CD4-positive, alpha-beta T cell treated with Interleukin-15 for 4 hours (primary cell): ENCODE measurements at places on chromosomes 1 and 21.
A peak's percentile ranks its signal among the peaks of the same experiment; 100 is the strongest.

GRCh38 chr1:174775621-174776020, 224.1 kb upstream of the CACYBP start:
- no peak for DNase-seq

- DNase-seq, result no peak
These were observed 11.7 kb upstream of the ENO1 start for GRCh38 chr1:8889925-8890785.

DNA sequence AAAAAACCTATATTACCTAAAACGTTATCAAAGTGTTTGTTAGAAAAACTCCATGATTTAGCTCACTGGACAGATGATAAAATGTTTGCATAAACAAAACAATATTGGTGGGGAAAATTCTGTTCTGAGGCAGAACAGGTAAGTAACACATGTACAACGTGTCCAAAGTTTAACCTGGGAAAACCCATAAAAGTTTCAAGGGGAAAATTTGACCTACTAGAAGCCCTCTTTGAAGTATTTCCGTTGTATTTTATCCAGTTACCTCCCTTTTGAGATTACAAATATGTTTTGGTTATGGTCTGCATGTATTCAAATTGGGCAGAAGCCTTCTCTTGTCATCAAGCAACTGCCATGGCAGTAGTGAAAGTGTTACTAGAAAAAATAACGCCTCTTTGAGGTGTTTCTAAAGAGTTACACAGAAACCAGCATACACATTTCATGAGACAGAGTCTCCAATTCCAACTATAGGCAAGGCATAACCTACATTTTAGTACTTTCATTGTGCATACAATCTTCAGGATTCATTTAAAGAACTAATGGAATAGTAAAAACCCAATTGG, 58.0 kb upstream of the PDC start:
- no peak for DNase-seq

- no peak for DNase-seq
These were observed 21.1 kb downstream of the SSBP3 start for GRCh38 chr1:54384918-54385726.

DNA sequence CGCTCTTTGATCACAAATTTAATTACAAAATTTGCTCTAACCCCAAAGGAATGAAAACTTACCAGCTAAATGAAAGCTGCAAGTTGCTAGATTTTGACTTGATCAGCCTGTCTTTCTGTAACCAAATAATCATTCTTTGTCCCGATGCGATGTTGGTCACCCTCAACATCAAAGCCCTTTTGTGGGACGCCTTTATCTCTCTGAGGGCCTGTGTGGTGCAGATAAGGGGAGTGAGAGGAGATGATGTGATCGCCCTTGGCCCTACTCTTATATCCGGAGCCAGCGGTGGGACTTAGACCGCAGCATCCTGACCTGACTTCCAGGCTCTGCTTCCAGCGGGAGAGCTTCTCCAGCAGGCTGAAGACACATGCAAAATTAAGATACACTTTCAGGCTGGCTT, 19.3 kb upstream of the UMODL1 start:
- no peak for DNase-seq

- no peak for DNase-seq
These were observed 68.6 kb downstream of the NTMT2 start for GRCh38 chr1:170214117-170215032.

DNA sequence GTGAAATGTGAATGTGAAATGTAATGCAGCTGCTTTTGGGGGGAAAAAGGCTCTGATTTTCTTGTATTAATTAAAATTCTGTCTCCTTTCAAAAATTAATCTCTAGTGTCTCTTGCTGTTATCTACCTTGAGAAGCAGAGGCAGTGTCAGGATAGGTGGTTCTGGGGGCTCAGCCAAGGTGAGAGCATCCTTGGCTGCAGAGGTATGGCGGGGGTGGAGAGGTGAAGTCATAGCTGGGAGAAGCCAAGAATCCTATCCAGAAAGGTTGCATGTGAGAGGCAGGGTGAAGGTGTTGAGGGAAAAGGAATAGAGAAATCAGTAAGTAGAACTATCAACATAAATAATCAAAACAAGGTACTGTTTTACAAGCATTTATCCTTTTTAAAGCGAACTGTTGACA, 181.2 kb downstream of the CACNA1E start:
- no peak for DNase-seq

DNA sequence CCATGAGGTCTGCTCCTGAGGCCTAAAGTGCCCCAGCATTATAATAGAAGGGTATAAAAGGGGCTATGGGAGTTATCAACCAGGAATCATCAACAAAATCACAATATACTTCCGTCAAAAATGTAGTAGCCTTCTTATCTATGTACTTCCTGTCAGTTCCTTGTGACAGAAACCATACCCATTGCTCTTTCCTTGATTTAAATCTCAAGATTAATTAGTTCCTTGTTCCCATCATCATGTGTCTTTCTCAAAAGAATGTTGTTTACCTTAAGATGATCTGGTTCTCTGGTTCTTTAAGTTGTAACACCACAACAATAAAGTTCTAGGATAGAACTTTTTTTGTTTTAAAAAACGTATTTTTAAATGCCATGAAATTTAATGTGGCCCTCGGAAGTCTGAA, 833.3 kb downstream of the LTN1 start:
- DNase-seq, result no peak

- no peak for DNase-seq
These were observed 91.6 kb downstream of the GLUL start for GRCh38 chr1:182299728-182300616.

DNA sequence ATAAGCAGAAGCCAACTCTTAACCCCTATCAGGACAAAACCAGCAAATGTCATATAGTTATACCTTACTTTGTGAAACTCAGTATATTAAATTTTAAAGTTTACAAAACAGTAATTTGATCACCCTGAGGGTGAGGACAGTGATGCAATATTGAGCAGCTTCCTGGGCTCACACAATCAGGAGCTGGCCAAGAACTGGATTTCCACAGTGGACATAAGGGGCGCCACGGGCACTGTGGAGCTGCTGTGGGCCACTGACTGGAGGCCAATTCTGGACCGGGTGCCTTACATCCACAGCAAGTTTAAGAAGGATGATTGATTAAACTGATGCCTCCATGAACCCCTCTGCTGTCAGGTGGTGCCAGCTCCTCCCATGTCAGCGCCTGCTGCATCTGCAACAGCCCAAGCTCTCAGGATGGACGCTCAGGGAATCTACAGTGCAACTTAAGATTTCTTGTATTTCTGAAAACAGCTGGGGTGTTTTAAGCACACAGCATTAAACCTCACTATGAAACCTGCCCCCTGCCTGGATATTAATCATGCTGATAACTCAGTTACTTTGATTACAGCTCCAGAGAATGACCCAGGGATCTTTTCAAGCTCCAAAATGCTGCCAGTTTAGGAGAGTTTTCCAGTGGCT, 55.9 kb downstream of the TOR3A start:
- DNase-seq, result no peak

GRCh38 chr1:171852272-171852671, 11.0 kb downstream of the DNM3 start:
- DNase-seq, result no peak

DNA sequence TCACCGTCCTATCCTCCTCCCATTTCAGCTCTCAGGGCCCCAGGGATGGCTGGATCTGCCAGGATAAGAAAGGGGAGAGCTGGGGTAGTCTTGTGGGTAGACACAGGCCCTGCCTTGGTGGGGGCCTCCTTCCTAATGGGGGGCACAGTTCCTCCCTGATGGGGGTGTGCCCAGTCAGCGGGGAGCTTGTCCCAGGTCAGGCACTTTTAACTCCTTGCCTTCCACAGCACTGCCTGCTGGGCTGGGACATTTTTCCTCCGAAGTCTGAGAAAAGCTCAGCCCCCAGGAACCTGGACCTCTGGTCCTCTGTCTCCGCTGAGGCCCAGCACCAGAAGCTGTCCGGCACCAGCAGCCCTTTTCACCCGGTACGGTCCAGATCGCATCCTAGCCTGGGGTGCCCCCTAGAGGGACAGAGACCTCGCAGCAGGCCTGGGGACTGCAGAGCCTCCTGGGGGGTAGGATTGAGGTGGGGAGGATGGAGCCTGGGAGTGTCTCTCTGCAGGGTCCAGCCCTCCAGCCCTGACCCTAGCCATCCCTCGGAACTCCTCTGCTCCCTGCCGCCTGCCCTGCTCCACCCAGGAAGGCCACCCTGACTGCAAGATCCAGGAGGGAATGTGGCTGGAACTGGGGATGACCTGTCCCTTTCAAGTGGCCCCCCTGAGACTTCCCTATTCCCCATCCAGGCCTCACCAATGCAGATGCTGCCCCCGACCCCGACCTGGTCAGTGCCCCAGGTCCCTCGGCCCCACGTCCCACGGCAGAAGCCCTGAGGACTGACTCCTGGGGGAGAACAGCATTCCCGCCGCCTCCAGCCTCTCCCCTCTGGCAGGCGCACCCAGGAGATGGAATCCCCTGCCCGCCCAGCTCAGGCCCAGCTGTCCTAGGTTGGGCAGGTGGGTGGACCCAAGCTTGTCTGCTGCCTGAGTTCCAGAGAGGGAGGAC, 12.0 kb downstream of the MIIP start:
- DNase-seq, result no peak

GRCh38 chr21:37758982-37759381, 157.3 kb downstream of the KCNJ6 start:
- DNase-seq, result no peak

DNA sequence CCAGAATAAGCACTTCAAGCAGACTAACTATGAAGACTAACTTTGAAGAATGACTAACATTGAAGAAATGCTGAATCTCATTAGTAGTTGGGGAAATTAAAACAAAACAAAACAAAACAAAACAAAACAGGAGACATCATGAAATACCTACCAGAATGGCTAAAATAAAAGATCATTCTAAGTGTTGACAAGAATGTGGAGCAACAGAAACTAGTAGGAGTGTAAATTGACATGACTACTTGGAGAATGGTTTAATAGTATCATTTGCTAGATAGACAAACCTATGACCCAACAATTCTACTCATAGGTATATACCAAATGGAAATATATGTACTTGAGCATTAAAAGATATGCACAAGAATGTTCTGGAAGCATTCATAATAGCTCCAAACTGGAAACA, 18.9 kb upstream of the ZFP69B start:
- no peak for DNase-seq

- DNase-seq, result no peak
These were observed 121.5 kb downstream of the PLD5 start for GRCh38 chr1:242402956-242403355.

GRCh38 chr1:183600136-183600535, 9.9 kb upstream of the NCF2 start:
- no peak for DNase-seq

- DNase-seq, result no peak
These were observed 132.9 kb downstream of the RNF220 start for GRCh38 chr1:44537956-44538355.

DNA sequence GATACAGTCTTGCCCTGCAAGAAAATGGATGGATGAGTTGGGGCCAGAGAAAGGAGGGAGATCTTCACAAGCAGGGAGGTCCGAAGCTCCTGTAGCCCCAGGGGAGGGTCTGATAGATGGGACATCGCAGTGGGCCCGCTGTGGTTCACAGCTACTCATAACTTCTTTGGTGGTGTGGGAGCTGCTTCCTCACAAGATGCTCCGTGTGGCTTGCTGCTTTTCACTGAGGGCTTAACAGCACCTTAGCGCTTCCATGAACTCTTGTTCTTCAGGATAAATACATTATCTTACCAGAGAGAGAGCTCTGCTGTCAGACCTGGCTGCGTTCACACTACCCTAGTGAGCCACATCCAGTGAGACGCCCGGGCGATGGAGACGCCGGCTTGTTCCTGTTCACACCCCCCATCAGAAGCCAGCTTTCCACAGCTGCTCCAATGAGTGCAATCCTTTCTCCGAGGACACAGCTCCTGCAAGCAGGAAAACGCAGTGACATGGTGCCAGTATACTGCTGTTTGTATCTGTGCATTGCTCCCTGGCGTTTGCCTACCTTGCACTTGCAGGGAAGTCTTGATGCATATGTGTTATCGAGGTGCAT, 599.8 kb downstream of the AJAP1 start:
- DNase-seq, result no peak

DNA sequence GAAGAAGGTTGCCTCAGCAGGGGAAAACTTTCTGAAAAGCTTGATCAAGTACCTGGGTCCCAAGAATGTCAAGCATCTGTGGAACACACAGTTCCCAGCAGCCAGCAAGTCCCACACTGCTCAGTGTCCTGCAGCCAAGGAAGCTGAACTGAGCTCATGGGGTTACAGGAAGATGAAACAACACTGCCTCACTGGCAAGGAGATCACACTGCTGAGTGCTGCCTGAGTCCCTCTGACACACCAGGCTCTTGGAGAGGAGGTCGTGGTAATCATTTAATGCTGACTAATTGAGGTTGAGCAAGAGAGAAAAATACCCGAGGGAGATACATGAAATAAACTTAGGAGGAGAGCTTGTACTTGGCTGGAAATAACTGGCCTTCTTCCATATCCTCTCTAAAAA, 75.2 kb downstream of the MPZL1 start:
- DNase-seq, result no peak

GRCh38 chr1:117654493-117655219, 48.8 kb downstream of the TENT5C start:
- peak; percentile 25 for DNase-seq
